Lung (tissue), 17 donors: ENCODE measurements at places on chromosomes 1 and 21.

GRCh38 chr1:42403880-42404400 is 23.3 kb downstream of the RIMKLA start:
- DNase-seq = no peak
- no peak overlapping the region for H3K27ac ChIP-seq
- no peaks in the 10 kb centered on the region for H3K27me3 ChIP-seq
- no peaks in the 10 kb centered on the region for H3K4me1 ChIP-seq

GRCh38 chr1:201169971-201170532 is 15.8 kb upstream of the TMEM9 start:
- H3K4me1 ChIP-seq = peaks cover 3% of the 10 kb centered on the region
- H3K36me3 ChIP-seq = no peaks in the 10 kb centered on the region
- H3K27me3 ChIP-seq = peaks cover 2% of the 10 kb centered on the region
- H3K27ac ChIP-seq = peak overlapping the region; percentile 63
- H3K4me3 ChIP-seq = no peak overlapping the region
- DNase-seq = no peak

GRCh38 chr1:22814176-22815042 is 103.8 kb downstream of the EPHB2 start:
- peak; percentile 84 for DNase-seq
- no peaks in the 10 kb centered on the region for H3K27me3 ChIP-seq
- H3K4me1 ChIP-seq = peaks cover 2% of the 10 kb centered on the region
- no peak overlapping the region for H3K4me3 ChIP-seq

GRCh38 chr1:176033881-176034280 is 173.2 kb downstream of the COP1 start:
- H3K27ac ChIP-seq = no peak overlapping the region
- H3K36me3 ChIP-seq = no peaks in the 10 kb centered on the region
- H3K27me3 ChIP-seq = no peaks in the 10 kb centered on the region

- no peaks in the 10 kb centered on the region for H3K27me3 ChIP-seq
- no peak overlapping the region for H3K27ac ChIP-seq
- no peaks in the 10 kb centered on the region for H3K36me3 ChIP-seq
- H3K4me1 ChIP-seq = no peaks in the 10 kb centered on the region
- H3K4me3 ChIP-seq = no peak overlapping the region
- DNase-seq = no peak
These were observed 10.8 kb downstream of the GRHL3 start for GRCh38 chr1:24329797-24330543.

DNA sequence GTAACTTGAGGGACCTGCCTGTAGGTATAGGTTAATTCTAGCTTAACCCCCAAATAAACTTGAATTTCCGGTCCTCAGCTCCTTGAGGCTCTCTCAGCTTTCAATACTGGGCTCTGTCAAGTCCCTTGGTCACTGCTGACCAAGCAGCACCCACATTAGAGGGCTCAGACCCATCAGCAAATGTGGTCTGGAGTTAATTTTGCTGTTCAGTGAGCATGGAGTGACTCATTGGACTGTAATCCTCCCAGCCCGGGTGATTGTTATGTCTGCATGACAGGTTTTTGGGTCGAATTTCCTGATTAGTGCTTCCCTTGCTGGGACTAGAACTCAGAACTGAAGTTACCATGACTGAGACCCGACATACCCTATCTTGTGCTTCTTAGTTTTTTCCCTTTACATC is 130.6 kb downstream of the URB2 start:
- H3K4me1 ChIP-seq = no peaks in the 10 kb centered on the region
- H3K36me3 ChIP-seq = no peaks in the 10 kb centered on the region

DNA sequence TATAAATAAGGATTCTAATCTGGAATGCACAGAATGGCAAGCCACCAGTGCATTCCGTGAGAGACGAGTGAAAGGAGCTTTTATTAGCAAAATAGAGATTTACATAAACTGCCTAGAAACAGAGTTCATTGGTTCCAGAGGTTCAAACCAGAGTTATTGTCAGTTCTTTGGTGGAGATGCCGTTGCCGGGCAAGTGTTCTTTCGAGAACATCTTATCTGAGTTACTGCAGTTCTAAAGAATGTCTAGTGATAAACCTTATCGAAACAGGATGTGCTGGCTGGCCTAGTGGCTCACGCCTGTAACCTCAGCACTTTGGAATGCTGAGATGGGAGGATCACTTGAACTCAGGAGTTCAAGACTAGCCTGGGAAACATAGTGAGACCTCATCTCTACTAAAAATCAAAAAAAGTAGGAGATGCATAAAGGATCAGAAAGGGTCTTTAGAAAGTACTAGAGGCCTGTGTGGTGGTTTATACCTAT is 19.9 kb upstream of the EVI5 start:
- no peaks in the 10 kb centered on the region for H3K27me3 ChIP-seq
- H3K36me3 ChIP-seq = no peaks in the 10 kb centered on the region
- H3K4me3 ChIP-seq = no peak overlapping the region
- H3K27ac ChIP-seq = peak overlapping the region; percentile 45
- no peaks in the 10 kb centered on the region for H3K4me1 ChIP-seq

- H3K27ac ChIP-seq = no peak overlapping the region
- no peaks in the 10 kb centered on the region for H3K27me3 ChIP-seq
- H3K36me3 ChIP-seq = no peaks in the 10 kb centered on the region
- no peak overlapping the region for H3K4me3 ChIP-seq
- no peak for DNase-seq
These were observed 69.2 kb downstream of the OLFML2B start for GRCh38 chr1:161954466-161954865.

DNA sequence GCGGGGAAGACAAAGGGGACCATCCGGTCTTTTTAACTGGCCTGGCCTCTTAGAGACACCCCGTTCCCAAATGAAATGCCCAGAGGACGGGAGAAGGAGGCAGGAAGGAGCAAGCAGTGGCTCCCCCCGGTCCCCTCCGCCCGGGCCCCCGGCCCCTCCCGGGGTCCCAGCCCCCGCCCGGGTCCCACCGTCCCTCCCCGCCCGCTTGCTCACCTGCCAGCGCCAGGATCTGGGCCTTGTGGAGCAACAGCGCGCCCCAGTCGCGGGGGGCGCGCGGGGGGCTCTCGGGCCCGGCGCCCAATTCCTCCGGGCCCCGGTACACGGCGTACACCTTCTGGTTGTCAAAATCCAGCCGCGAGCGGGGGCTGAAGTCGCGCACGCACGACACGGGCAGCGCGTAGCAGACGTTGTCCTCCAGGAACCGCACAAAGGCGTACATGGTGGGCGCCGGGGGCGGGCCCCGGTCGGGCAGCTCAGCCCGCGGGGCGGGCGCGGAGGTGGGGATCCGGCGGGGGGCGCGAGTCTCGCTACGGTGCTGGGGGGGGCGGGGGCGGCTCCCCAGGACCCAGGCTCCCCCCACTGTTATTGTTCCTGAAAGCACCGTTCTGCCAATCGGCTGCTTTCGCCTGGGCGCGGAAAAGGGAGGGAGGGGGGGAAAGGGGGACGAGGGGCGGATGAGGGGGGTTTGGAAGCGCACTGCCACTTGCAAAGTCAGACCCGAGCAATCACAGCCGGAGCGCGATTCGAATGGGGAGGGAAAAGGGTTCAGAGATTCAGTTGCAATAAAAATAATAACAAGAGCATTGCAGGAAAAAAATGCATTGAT is at the start of gene BEND5:
TSS of gene BEND5 (minus strand) at position 499 of the 826 bp plus-strand sequence. CDS start at position 439, 60 bp downstream.
- peak; percentile 96 for DNase-seq
- no peaks in the 10 kb centered on the region for H3K27me3 ChIP-seq
- H3K27ac ChIP-seq = peak within 1 kb of the TSS; percentile 43
- peaks cover 35% of the 10 kb centered on the region for H3K4me1 ChIP-seq

GRCh38 chr1:179079113-179079761 is 2.6 kb upstream of the TOR3A start:
- DNase-seq = peak; percentile 85
- no peaks in the 10 kb centered on the region for H3K27me3 ChIP-seq
- no peak overlapping the region for H3K4me3 ChIP-seq
- no peak overlapping the region for H3K27ac ChIP-seq

GRCh38 chr1:200670242-200671118 is 773 bp upstream of the DDX59 start:
- H3K36me3 ChIP-seq = no peaks in the 10 kb centered on the region
- peak overlapping the region; percentile 95 for H3K27ac ChIP-seq
- H3K4me1 ChIP-seq = peaks cover 26% of the 10 kb centered on the region
- H3K4me3 ChIP-seq = peak overlapping the region; percentile 33

GRCh38 chr1:114388432-114389003 is 122.5 kb downstream of the TRIM33 start:
- no peak overlapping the region for H3K27ac ChIP-seq
- H3K27me3 ChIP-seq = no peaks in the 10 kb centered on the region
- H3K36me3 ChIP-seq = peaks cover 5% of the 10 kb centered on the region
- H3K4me1 ChIP-seq = no peaks in the 10 kb centered on the region
- no peak for DNase-seq

GRCh38 chr1:8211251-8211882 is 106.5 kb upstream of the SLC45A1 start:
- H3K36me3 ChIP-seq = no peaks in the 10 kb centered on the region
- no peak overlapping the region for H3K4me3 ChIP-seq
- H3K4me1 ChIP-seq = no peaks in the 10 kb centered on the region
- no peak for DNase-seq

- H3K36me3 ChIP-seq = peaks cover 49% of the 10 kb centered on the region
- no peaks in the 10 kb centered on the region for H3K27me3 ChIP-seq
- H3K4me3 ChIP-seq = no peak overlapping the region
These were observed 6.8 kb upstream of the HAX1 start for GRCh38 chr1:154265586-154265985.

- DNase-seq = peak; percentile 81
- no peaks in the 10 kb centered on the region for H3K27me3 ChIP-seq
- H3K4me3 ChIP-seq = no peak overlapping the region
These were observed 2.7 kb upstream of the PSMD4 start for GRCh38 chr1:151251656-151252470.

DNA sequence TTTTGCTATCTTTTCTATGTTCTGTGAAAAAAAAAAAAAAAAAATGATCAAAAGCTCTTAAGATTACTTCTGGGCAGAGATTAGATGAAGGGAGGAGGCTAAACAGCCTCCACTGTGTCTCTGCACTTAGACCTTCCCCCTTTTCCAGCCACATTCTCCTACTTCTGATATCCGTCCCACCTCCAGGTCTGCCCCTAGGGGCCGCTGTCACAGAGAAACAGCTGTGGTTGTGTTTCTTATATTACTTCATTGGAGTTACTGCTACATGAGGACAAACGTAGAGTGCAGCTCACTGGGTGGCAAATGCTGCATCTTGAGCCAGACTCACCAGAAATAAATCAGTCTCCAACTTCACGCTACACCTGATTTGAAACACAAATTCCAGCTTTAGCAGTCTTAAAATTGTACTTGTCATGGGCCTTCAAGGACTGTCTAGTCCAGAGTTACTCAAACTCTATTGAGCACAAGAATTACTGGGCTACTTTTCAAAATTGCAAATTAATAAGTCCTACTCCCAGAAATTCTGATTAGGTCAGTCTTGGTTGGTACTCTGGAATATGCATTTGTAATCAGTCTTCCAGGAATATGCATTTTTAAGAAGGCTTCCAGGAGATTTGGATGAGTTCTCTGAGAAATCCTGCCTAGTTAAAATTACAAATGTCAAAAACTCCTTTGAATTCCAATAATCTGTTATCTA is 125.2 kb upstream of the PTBP2 start:
- peak; percentile 17 for DNase-seq
- H3K27ac ChIP-seq = no peak overlapping the region
- H3K36me3 ChIP-seq = no peaks in the 10 kb centered on the region

- H3K27me3 ChIP-seq = no peaks in the 10 kb centered on the region
- peaks cover 13% of the 10 kb centered on the region for H3K36me3 ChIP-seq
- no peak overlapping the region for H3K4me3 ChIP-seq
- no peak overlapping the region for H3K27ac ChIP-seq
- H3K4me1 ChIP-seq = peaks cover 7% of the 10 kb centered on the region
- no peak for DNase-seq
These were observed 3.7 kb downstream of the MIGA1 start for GRCh38 chr1:77783141-77783540.

- no peak for DNase-seq
- no peaks in the 10 kb centered on the region for H3K4me1 ChIP-seq
- no peaks in the 10 kb centered on the region for H3K27me3 ChIP-seq
- H3K36me3 ChIP-seq = no peaks in the 10 kb centered on the region
These were observed 642.2 kb downstream of the PTPRU start for GRCh38 chr1:29878501-29878900.

GRCh38 chr21:32137266-32137665 is 141.6 kb downstream of the MIS18A start:
- no peak for DNase-seq
- no peaks in the 10 kb centered on the region for H3K36me3 ChIP-seq
- H3K27me3 ChIP-seq = no peaks in the 10 kb centered on the region

DNA sequence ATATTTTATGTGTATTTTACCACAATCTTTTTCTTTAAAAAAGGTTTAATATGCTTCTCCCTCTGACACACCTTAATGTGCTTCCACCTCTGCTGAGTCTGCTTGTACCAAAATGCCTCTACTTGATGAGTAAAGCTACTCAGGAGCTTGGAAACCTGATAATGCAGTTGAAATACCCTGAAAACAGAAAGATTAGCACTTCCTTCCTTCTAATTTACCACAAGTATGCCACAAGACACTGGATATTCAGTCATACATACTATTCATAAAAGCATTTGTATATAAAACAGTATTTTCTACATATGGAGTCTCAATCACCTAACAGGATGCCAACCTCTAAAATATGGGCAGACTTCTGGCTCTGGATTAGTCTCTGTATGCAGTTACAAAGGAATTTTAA is 55.0 kb downstream of the SLC35D1 start:
- DNase-seq = no peak
- H3K27ac ChIP-seq = no peak overlapping the region
- peaks cover 5% of the 10 kb centered on the region for H3K36me3 ChIP-seq

DNA sequence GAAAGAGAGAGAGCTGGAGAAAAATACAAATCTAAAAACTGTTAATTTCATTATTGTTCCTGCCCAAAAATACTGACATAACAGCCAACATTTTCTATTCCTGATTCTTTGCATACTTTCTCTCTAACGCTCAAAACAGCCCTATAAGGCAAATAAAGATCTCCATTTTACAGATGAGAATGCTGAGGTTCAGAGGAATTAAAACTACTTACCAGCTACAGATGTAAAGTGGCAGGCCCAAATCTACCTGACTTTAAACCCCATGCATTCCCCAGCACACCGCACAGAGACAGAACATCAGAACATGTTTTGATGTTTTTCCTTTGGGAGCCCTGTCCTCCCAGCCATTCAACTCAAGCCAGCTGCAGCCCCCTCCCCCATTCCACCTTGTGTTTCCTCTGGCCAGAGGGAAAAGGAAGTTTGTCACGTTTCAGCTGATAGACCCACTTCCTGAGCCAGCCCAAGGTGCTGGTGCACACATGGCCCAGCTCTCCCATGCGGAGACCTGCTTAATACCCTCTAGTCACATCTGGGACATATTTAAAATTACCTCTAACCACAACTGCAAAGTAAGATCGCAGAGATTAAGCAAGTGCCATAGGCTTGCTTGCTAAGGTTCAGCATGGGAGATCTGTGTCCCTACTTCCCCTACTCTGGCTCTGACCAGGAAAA is 133.1 kb upstream of the NFIA start:
- no peaks in the 10 kb centered on the region for H3K27me3 ChIP-seq
- no peaks in the 10 kb centered on the region for H3K36me3 ChIP-seq
- no peak overlapping the region for H3K27ac ChIP-seq
- peak; percentile 20 for DNase-seq

DNA sequence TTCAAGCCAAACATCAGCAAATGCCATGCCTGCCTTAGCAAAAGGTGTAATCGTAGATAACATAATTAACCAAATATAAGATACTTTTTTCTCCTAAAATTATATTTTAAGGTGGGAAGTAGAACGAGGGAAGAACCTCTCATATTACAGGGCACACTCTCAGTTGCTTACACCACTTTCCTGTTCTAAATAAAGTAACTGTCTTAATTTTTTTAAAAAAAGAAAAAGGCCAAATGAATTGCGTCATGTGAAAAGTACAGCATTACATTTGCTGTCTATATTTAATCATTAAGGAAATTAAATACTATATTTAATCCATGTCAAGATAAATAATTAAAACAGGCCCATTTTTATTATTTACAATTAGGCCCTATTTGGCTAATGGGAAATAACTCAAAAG is 23.7 kb downstream of the JAK1 start:
- H3K27me3 ChIP-seq = no peaks in the 10 kb centered on the region
- H3K4me3 ChIP-seq = no peak overlapping the region
- H3K36me3 ChIP-seq = no peaks in the 10 kb centered on the region
